ENCODE measurements at places on chromosomes 2 and 18. TPM values are rescaled to one million over a fixed set of nuclear protein-coding genes. Genes with fewer than 3 reads are reported as not detected.

DNA sequence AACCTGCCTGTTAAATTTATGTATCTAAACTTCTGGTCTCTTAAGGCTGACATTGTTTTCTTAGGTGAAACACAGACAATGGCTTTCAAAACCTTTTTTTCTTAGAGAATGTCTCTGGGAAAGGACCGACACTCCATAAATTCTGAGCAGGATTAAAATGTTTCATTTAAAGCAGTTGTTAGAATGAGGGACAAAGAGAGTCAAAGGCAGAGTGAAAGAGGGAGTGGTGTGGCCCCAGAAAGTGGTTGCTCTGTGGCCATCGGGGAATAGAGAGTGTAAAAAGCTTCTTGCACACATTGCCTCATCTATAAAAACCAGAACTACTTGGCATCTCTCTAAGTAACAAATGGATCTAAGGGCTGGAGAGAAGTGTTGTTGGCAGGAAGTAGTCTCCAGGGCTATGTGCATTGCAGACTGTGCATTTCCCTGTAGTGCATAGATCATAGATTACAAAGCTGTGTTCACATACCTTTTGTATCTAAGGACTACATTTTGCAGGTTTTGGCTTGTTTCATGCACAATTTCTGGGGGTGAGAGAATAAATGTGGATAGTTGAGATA is 3.6 kb downstream of the RPRM start:
- no peak for DNase-seq

DNA sequence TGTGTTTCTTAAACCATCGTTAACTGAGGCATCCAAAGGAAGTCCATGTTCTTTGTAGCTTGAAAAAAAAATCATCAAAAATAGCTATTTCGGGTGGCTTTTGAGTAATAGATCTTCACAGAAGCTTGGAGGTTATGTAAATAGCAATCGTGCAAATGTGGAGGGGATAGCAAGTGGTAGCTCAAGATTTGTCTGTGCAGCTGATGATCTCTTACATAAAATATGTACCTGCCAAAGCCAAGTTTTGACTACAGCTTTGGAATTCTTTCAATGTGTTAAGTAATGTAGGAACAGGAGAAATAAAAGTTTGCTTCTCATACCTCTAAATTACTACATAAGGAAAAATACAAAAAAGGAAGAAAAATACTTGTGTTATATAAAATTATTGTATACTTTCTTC is 1432.0 kb downstream of the DPP10 start:
- no peak for DNase-seq

- DNase-seq, result no peak
Measured at GRCh38 chr2:181662287-181662686, 5.4 kb upstream of the CERKL start.

GRCh38 chr2:212903413-212903812 is 248.0 kb downstream of the IKZF2 start:
- no peak for DNase-seq

DNA sequence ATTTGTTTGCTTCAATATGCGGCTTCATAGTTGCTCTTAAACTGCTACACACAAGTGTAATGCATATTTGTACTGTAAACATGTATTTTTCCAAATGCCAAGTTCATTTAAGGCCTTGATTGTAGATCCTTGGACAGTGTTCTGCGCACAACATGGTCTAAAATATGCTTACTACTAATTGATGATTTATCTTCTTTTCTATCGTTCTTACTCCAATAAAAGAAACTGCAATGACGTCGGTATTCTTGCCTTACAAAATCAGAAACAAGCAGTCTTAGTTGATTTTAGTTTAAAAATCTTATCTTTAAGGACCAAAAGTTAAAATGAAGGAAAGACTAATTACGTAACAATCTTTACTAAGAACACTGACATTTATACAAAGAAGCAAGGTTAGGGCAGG is 224.3 kb upstream of the SMAD7 start:
- no peak for DNase-seq

GRCh38 chr2:3102081-3102921 is 275.3 kb downstream of the EIPR1 start:
- DNase-seq, result no peak

DNA sequence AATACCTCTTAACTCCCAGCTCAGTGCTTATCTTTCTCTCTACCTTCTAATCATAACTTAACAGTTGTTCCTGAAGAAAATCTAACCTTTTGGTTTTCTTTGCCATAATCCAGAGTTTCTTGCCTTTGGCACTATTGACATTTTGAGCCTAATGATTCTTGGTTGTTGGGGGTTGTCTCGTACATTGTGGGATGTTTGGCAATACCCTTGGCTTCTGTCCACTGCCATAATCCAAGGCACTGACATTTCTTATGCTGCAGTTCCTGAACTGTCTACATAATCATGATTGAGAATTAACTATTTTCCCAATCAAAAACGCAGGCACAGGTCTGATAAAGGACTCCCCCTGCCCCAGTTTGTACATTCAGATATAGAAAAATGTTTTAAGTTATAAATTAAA is 203.2 kb upstream of the MEX3C start:
- no peak for DNase-seq

DNA sequence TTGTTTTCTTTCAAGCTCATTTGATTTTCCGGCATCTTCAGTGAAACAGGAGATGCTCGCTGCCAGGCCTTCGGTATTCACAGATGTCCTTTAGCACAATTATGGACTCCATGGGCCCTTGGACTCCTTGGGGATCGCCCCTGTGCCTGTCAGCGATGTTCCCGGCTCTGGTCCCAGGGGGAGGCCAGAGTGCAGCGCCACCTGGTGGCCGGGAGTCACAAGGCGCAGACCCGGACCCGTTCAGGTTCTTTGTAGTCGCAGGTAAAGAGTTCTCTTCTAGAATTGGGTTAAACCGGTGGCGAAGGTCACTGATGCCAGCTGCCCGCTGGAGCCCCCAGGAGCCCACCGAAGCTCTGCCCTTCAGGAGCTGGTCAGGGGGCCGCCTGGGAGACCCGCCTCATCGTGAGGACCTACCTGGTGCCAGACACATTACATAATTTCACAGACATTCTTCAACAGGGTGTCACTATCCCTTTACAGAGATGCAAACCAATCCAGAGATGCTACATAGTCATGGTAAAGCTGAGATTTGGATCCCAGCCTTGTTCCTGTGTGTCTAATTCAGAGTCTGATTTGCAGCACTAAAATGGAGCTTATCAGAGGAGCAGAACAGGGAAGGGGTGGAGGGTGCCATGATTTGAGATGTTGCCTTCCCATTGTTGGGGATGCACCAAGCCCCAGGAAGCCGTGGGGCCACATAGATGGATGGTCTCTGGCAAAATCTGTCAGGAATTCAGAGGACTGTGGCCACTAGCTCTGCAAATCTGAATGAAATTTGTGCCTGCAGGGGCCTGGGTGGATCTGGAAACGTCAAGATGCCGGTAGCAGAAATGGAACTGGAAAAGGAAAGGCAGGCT is 6.0 kb upstream of the INPP5D start:
- DNase-seq, result peak; percentile 83

DNA sequence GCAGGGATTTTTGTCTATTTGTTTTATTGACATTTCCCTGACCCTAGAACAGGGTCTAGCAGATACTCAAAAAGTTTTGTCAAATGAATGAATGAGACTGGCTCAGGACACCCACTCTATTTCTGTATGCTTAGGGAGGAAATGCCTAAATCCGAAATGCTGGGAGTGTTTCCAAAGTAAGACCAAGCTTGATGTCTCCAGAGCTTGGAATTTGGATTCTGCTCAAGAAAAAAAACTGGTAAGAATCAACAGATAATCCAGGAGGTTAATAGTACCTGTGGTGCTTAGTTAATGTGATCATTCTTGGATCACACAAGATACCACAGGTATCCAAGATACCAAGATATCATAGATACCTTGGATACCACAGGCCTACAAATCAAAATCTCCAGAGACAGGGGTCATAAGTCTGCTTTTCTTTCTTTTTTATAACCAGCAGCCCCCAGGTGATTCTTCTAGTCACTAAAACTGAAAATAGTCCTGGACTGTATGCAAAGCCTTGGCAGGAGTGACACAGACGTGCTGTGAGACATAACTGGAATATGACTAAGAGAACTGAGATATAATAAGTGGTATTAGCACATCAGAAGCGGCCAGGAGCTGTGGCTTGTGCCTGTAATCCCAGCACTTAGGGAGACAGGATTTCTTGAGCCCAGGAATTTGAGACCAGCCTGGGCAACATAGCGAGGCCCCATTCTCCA is 39.9 kb upstream of the SP3 start:
- no peak for DNase-seq

MARS2 gene
- 7.7 TPM for total RNA-seq

GRCh38 chr2:233821196-233821595 is 33.1 kb downstream of the HJURP start:
- no peak for DNase-seq

GRCh38 chr2:125512313-125512712 is 1143.6 kb upstream of the GYPC start:
- no peak for DNase-seq
